Liver (tissue), 10 donors: ENCODE measurements at places on chromosomes 7 and 10. TPM values are rescaled to one million over a fixed set of nuclear protein-coding genes. Genes with fewer than 3 reads are reported as not detected.

DNA sequence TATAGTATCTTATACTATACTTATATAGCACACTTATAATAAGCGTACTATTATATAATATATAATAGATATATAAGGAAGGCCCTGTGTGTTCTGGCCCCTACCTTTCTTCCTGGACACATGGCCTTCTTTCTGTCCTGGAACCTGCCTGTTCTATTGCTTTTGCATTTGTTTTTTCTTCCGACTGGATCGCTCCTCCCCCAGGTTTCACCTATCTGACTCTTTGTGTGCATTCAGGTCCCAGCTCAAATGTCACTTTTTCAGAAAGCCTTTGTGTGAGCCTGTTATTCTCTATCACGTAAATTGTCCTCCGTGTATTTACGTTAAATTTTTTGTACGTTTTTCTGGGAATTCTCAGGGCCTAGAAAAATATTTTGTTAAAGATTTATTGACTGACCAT lies 2.9 kb upstream of the TRIM8 start:
- no peak for DNase-seq

The RPEL1 gene
- not detected for total RNA-seq

The HOXA6 gene
- not detected for total RNA-seq

DNA sequence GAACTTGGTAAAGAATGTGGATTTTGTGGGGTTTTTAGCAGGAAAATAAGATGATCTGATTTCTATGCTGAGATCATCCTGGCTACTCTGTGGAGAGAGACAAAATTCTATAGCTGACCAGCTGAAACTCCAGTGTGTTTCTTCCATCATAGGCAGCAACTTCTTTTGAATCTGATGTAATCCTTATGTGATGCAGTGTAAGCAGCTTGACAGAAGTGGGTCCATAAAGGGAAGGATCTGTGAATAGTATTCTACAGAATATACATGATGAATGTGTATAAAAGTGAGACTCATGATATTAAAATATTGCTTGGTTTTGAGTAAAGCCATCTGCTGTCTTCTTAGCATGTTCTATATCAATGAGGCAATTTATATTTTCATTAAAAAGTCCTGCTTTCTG lies 4.4 kb downstream of the MYO3A start:
- DNase-seq, result no peak

DNA sequence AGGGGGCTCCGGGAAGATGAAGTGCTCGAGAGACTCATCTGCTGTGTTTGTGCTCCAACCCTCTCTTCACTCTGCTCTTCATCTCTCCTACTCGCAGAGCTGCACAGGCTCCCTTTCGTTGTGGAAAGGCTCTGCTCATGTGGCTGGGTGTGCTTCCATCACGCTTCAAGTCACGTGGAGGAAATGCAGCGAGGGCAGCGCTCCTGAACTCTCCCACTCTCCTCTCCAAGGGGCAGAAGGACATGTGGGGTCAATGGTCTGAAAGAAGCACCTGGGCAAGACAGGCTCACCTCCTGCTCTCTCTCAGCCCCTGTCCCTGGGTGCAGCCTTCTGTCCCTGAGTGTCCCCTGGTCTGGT lies 72.6 kb downstream of the USP6NL start:
- no peak for DNase-seq
